Fibroblast of skin of scalp (primary cell): ENCODE measurements at places on chromosomes 13 and 19.

- DNase-seq = no peak
Observed at GRCh38 chr19:54256250-54257115, 590 bp downstream of the LILRB5 start.

- DNase-seq = no peak
Observed at GRCh38 chr13:58680115-58680514, 1048.6 kb downstream of the PCDH17 start.

DNA sequence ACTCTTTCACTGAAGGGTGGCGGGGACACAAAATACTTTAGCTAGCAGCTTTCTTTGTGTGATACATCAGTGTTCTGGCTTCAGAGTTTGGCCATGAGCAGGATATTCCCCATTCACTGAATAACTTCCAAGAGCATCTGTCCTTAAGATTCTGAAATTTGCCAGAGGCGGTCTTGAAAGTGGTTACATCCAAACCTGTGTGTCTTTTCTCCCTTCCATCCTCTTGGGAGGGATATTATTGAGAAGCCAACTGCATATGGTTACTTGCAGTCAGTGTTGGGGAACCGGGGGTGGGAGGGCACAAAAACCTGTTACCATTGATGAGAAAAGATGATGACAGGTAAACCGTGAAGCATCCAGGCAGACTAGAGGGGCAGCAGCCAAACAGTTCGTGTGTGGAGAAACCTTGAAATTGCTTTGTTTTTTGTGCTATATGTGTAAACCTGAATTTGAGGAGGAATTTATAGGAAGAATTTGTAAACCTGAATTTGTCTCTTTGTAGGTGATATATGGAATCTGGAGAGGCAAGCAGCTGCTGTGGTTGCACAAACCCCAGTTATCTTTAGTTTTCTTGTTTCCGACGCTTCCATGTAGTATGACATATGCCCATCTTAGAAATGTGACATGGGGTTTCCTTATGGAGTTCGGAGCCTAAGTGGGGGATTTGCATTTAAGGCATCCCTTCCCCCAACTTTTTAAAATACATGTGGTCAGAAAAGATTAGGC lies 104.8 kb downstream of the WDFY2 start:
- DNase-seq = no peak

- DNase-seq = no peak
Observed at GRCh38 chr13:37479916-37480315, 118.7 kb downstream of the POSTN start.

- DNase-seq = no peak
Observed at GRCh38 chr19:13066226-13066625, 36.4 kb downstream of the LYL1 start.

GRCh38 chr19:44990966-44991365 lies 10.3 kb upstream of the RELB start:
- no peak for DNase-seq
